ENCODE measurements at places on chromosomes 5 and 9.

DNA sequence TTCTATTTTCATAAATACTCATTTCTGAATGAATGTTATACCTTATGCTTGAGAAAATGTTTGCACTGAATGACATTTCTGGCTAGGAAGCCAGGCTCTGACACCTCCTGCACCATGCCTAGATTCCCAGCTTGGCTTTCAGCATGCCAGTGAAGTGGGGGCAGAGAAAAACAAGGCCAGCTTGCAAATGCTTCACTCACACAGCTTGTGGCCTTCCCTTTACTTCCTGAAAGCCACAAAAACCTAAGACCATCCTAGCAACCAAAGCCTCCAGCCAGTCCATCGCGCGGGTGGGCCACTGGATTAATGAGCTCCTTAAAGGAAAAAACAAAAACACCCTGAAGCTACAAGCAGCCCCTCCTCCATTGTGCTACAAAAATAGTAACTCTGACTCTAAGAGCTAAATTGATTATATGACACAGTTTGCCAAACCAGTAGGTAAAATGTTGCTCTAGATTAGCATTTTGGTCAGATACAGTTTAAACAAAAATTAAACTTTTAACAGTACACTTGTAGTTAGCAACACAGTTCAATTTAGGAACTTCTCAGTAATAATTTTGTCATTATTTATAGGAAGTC is 159.9 kb downstream of the TSSK1B start:
- no peak for DNase-seq

GRCh38 chr5:77168879-77169244 is 41.6 kb upstream of the PDE8B start:
- DNase-seq, result no peak

GRCh38 chr9:86557063-86557766 is 203.0 kb upstream of the TUT7 start:
- no peak for DNase-seq

GRCh38 chr9:116391306-116391900 is 237.8 kb downstream of the PAPPA start:
- no peak for DNase-seq

GRCh38 chr9:128877852-128878251 is 3.9 kb downstream of the KYAT1 start:
- no peak for DNase-seq

Measured in GF-D8 (cell line).